ENCODE measurements at places on chromosomes 11 and 22.

- no peak for DNase-seq
Observed at GRCh38 chr11:126707498-126707897, 293.1 kb downstream of the KIRREL3 start.

DNA sequence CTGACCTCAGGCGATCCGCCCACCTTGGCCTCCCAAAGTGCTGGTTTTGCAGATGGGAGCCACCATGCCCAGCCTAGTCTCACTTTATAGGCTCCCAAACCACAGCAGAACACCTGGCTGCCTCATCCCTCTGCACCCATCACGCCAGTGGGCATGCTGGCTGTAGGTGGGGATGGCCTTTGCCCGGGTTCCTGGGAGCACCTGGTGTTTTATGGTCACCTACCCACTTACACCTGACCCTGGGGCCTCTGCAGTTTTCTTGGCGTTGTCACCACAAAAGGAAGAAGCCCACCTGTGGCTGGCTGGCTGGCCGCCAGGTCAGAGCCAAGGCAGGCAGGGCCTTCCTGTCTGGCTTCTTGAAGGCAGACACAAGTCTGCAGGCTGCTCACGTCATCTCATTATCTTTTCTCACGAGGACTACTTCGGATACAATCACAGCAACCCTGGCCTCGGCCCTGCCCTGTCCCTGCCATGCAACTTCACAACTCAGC is 8.2 kb downstream of the RRP7A start:
- DNase-seq = no peak

- no peak for DNase-seq
Observed at GRCh38 chr22:50722048-50722701, 15.8 kb upstream of the ACR start.

DNA sequence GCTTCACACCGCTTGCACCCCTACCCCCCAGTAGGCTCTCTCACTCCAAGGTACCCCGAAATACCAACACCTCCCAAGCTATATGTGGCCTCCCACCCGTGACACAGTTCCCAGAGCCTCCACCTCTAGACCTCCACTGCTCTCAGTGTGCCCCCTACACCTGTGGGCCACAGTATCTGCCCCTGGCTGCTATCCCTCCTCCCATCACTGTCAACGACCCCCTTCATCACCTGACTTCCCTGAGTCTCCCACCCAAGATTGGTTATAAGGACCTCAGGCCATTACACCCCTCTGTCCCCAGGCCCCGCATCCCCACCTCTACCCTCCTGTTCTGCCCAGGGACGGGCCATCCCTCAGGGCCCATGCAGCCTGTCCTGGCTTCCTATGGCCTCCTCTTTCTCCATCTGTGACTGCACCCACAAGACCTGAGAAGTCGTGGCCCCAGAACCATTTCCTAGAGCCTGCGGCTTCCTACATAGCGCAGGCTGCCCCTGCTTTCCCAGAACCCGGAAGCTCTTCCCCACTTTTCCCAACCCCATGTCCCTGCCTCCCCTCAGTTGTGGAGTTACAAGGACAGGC is 734 bp downstream of the ACR start:
- DNase-seq = no peak

GRCh38 chr11:10387206-10388083 is 67.6 kb upstream of the AMPD3 start:
- no peak for DNase-seq

DNA sequence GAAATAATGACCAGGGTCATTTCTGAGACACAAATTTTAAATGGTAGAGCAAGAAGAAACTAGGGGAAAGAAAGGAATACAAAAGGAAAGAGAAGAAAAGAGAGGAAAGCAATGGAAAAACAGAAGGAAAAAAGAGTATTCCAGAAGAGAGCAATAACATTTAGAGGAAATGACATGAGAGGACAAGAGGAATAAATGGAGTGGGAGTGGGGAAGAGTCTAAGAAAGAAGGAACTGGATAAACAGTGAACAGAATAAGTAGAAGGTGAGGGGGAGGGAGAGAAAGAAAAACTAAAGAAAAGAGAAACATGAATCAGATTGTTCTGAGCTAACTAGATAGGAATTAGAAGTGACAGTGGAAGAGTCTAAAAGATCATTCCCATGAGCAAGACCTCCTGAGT is 28.4 kb downstream of the PRDM10 start:
- no peak for DNase-seq

DNA sequence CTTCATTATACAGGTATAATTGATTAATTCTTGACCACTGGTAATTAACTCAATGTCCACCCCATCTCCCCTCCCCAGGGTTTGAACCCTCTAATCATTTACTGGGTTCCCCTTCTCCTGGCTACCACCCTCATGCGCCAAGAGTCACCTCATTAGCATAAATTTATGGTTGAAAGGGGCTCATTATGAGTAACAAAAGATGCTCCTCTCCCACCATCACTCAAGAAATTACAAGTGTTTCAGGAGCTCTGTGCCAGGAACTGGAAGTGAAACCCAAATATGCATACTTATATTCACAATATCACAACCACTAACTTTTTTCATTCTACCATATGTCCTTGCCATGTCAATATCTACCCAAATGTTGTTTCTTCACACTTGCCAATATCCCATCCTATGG is 7.8 kb upstream of the STIP1 start:
- DNase-seq = no peak

DNA sequence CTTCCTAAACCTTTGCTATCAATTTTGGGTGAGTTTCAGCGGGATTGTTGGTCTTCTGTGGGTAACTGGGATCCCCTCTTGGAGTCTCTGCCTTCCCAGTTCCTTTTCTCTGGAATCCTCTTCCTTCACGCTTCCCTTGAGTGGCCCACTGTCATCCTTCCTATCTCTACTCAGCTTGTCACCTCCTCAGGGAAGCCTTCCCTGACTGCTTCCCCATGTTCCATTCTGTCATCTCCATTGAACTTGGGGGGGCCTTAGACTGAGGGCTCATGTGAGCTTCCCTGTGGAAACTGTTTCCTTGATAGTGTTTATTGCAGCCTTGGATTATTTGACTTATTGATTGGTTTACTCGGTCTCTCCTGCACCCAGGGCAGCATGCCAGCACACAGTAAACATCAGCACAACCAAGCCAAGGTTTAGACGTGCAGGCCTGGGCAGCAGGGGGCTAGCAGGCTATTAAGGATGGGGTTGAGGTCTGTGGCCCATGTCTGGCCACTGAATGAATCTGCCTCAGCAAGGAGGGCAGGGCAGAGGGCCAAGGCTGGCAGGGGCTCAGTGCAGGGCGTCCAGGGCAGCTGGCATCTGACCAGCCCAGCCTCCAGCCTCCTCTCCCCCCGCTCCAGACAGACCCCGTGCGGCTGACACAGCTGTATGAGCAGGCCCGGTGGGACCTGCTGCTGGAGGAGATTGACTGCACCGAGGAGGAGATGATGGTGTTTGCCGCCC is 7.2 kb downstream of the TRPT1 start:
- no peak for DNase-seq

- DNase-seq = peak; percentile 1
Observed at GRCh38 chr11:131064373-131064991, 148.2 kb upstream of the SNX19 start.

DNA sequence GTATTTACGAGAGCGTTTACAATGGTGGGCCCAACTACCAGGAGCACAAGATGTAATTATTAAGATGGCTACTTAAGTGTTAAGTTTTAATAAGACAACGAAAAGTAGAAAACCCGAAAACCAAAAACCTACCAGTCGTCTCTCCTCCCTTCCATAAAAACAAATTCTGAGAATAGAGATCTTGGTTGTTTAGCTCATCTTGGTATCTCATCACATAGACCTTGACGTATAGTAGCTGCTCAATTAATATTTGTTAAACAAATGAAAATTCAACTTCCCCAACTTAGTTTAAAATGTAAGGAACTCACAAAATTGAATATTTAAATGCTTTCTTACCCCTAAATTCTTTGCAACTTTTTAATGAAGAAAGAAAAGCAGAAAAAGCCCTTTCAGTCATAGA is 669 bp downstream of the KDM4D start:
- DNase-seq = no peak

- DNase-seq = no peak
Observed at GRCh38 chr22:31821572-31821971, 67.8 kb downstream of the DEPDC5 start.

DNA sequence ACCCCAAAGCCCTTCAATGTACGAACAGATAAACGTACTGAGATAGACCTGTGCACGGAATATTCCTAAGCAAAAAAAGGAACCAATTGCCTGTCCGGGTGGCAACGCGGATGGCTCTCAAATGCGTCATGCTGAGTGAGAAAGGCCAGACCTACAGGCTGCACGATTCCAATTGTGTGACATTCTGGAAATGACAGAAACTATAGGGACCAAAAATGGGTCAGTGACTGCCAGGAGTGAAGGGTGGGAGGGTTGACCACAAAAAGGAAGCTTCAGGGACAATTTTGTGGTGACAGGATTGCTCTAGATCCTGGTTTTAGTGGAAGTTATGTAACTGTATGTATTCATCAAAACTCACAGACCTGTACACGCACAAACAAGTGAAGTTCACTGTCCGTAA is 24.0 kb upstream of the SYT8 start:
- no peak for DNase-seq

DNA sequence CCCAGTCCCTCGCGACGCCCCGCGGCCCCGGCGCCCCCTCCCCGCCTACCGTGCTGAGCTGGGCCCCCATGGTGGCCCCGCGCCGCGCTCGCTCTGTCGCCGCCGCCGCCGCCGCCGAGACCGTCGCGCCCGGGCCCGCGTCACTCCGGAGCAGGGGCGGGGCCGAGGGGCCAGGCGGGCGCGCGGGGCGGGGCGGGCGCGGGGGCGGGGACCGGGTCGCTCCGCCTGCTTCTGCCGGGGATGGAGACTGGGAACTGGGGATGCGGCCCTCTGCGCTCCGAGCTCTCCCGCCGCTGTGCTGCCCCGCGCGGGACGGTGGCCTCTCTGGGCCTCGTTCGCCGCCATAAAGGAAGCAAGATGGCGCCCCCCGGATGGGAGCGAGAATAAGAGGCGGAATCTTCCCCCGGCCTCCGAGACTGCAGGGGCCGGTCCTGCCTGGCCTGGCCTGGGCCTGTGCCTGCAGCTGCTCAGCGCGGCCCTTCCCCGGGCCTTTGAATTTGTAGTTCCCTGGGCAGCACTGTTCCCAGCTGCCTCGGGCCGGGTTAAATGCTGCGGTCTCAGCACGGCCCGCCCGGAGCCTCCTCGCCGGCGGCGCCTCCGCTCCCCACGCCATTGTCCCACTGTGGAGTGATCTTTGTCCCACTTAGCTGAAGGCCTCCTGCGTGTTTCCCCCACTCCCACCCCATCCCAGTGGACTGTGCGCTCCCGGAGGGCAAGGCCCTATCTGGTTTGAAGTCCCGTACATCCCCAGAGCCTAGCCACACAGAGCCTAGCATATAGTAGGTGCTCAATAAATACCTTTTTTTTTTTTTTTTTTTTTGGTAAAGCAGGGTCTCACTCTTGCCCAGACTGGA is at the start of gene CYB5R3:
Gene CYB5R3, minus strand, starts transcription at position 147 of the 854 bp plus-strand sequence. Its CDS starts 77 bp downstream, at position 70.
- peak; percentile 79 for DNase-seq

- DNase-seq = no peak
Observed at GRCh38 chr11:30788849-30789248, 202.7 kb upstream of the MPPED2 start.

GRCh38 chr22:50479721-50480120 is 1.6 kb upstream of the ADM2 start:
- DNase-seq = no peak

GRCh38 chr11:17972987-17973386 is 39.9 kb downstream of the SERGEF start:
- DNase-seq = no peak

DNA sequence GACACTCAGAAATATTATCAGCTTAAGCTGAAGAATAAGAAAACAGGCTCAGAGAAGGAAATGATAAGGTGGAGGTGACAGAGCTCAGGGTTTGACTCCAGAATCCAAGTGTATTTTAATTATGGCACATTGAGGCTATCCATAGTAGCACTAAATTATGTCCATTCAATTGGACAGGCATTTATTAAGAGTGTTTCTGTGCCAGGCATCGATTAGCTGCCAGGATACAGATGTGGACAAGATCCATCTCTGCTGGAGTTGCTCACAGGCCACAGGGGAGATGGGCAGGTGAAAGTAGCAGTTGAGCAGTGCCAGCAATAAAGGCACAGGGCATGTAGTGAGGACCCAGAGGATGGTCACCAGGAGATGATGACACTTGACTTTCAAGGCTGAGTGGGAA is 592.5 kb downstream of the INSC start:
- no peak for DNase-seq

GRCh38 chr11:78801161-78801884 is 226.7 kb upstream of the NARS2 start:
- DNase-seq = no peak

- no peak for DNase-seq
Observed at GRCh38 chr11:117316197-117316961, at the start of gene BACE1. Gene BACE1 (minus strand): TSS chr11:117316256. CDS start chr11:117315795, 461 bp downstream.

DNA sequence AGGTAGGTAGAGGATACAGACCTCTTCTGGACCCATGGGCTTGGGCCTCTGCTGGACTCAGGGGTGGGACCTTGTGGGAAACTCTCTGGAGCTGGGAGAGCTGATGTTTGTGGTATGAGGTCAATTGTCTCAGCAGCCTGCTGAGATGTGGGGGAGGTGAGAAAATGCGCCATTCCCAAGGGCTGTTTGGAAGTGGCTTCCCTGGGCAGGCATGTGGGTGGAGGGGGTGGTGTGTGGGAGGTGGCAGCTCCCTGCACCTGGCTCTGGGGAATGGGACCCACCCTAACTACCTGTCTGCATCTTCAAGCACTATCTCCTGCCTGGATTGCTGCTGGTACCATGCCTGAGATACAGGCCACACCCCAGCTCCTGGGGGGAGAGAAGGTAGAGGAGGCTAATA is 97.4 kb upstream of the THY1 start:
- DNase-seq = no peak

DNA sequence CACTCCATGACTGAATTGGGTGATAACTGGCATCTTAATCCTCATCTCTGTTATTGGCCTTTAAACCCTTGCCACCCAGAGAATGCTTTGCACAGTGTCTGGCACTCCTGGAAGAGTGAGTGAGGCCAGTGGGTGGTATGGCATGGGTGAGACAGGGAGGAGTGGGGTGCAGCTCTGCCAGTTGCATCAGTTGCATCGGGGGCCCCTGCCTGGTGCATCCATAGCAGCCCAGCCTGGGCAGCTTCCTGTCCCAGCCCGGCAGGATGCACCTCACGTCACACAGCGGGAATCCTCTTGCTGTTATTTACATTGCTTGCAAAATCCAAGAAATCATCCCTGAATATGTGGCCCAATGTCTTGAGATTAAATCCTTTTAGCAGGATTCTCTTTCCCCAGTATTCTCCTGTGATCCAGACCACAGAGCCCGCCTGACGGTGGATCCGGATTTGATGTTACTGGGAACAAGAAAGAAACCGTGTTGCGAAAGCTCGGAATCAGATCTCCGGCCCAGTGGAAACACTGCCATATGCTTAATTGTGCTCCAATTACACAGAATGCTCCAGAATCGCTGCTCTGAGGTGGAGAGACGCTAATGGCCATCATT is 37.6 kb upstream of the MN1 start:
- no peak for DNase-seq

GRCh38 chr22:45077286-45077685 is 67.5 kb upstream of the PHF21B start:
- no peak for DNase-seq
